ENCODE measurements at places on chromosomes 13 and 19. TPM values are rescaled to one million over a fixed set of nuclear protein-coding genes. Genes with fewer than 3 reads are reported as not detected.

DNA sequence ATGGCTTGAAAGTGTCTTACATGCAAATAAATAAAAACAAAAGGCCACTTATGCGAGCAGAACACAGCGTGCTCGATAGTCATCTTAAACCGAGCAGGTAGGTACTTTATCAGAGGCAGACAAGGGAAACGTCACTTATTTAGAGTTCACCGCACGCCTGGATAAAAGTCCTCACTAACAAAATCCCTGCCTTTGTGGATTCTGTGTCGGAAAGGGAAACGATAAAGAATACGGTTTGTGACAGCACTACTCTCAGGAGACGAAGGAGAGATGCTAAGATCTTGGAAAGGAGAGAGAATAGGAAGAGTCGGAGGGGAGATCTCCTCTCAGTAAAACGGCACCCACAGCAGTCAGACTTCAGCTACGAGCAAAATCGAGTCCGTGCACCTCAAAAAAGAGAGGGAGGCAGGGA lies 581 bp downstream of the RCBTB1 start:
- H3K4me1 ChIP-seq: peaks cover 24% of the 10 kb centered on the region
- H3K36me3 ChIP-seq: peaks cover 15% of the 10 kb centered on the region
- DNase-seq: no peak
- H3K4me3 ChIP-seq: peak overlapping the region; percentile 98

DNA sequence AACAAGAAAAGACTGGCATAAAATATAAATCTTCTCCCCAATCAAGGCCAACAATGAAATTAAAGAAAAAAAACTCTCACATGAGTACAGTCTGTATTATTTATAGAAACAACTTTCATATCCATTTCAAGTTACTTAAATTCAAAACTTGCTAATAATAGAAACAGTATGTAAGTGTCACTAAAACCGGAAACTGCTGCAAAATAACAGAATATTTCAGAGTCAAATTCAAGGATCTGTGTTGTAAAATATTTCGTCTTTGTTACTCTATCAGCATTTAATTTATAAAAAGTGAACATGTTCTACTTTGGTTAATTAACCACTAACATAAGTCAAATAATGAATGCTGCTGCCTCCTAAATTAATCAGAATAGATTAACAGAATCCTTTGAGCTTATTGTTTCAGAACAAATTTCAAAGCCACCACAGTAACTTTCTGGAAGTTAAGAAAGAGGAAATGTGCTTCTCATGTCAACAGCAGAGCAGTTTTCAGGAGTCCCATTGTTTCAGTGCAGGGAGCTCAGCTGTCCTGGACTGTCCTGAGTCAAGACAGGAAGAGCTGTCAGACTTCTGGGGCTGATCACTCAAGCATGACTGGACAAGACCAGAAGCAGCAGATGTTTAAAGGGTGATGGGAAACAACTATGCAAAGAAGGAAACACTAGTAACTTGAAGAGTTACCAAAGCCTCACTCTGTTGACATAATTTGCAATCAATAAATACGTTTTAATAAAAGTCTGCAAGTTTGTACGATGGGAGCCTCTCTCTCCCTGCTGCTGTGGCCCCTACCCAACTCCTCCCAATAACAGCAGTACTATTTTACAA lies 76.9 kb downstream of the FOXO1 start:
- no peaks in the 10 kb centered on the region for H3K27me3 ChIP-seq
- peaks cover 92% of the 10 kb centered on the region for H3K4me1 ChIP-seq
- H3K4me3 ChIP-seq: peak overlapping the region; percentile 60

DNA sequence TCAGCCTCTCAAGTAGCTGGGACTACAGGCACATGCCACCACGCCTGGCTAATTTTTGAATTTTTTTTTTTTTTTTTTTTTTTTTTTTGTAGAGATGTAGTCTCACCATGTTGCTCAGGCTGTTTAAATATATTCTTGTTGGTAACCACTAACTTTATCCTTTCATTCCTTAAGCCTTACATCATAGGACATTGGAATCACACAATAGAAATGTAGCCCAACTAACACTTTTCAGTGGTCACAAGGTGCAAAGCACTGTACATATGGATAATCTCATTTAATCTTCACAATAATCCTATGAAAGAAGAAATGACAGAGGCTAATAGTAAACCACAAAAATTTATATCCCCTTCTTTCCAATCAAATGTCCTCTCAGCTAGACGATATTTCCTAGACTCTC lies 417.8 kb upstream of the DACH1 start:
- no peaks in the 10 kb centered on the region for H3K27me3 ChIP-seq
- H3K4me3 ChIP-seq: no peak overlapping the region
- H3K4me1 ChIP-seq: no peaks in the 10 kb centered on the region
- no peak for DNase-seq
- H3K27ac ChIP-seq: no peak overlapping the region

- peaks cover 60% of the 10 kb centered on the region for H3K36me3 ChIP-seq
- no peaks in the 10 kb centered on the region for H3K4me1 ChIP-seq
Measured at GRCh38 chr19:55688422-55689218, 13.6 kb downstream of the EPN1 start.

GRCh38 chr19:49809160-49809940 lies 3.7 kb downstream of the FUZ start:
- peak; percentile 58 for DNase-seq
- H3K4me1 ChIP-seq: peaks cover 33% of the 10 kb centered on the region
- H3K27me3 ChIP-seq: no peaks in the 10 kb centered on the region

DNA sequence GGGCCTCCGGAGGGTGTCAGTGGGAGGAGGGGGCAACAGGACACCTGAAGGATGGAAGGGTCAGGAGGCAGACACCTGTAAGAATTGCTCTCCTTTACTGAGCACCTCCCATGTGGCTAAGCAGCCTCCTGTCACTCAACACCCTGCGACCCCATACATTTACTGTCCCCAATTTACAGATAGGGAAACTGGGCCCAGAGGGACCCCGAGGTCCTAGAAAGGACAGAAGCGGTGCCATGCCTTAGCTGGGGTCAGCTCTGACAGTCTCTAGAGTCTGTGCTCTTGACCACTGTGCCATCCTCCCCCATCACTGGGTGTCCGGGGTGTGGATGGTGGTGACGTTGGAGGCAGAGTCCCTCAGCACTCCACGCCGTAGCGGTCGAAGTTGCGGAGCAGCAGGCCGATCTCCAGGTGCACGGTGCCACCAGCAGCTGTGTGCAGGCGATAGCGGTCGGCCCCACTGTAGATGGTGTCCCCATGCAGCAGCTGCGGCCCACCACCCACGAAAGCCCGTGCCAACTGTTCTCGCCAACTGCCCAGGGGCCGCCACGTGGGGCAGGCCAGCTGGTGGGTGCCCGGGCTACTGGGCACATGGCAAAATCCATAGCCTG lies 726 bp upstream of the TGFB1 start:
- peaks cover 70% of the 10 kb centered on the region for H3K4me1 ChIP-seq
- H3K27me3 ChIP-seq: no peaks in the 10 kb centered on the region
- H3K27ac ChIP-seq: peak overlapping the region; percentile 92
- H3K36me3 ChIP-seq: no peaks in the 10 kb centered on the region
- no peak for DNase-seq
- H3K4me3 ChIP-seq: peak overlapping the region; percentile 26

DNA sequence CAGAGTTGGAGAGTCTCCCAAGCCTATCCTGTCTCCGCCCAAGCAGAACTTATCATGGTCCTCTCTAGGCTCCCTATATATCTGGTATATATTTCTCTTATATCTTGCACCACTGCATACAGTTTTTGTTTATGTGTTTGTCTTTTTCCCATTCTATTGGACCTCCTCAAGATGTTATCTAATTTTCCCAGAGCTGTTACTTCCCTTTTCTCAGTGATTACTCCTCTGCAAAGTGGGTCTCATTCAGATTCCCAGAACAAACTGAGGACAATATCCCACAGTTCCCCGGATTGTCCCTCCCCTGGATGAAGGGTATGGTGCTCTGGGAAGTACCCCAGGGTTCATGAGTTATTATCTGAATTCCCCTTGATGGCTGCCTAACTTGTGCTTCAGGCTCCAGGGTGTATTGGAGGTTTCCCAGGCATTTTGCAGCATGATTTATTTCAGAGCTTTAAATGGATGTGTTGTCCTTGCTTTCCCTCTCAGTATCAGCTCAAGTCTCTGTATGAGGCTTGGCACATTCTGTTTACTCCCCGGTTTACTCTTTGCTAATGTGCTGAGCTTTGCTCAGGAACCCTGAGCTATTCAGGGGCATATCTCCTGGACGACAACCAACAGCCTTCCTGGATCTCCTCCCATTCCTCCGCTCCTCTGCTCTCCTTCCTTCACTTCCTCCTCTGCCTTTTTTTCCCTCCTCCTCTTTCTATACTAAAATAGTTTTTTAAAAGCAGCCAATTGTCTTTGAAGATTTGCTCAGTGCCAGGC lies 329.3 kb downstream of the SPRY2 start:
- no peak for DNase-seq
- no peaks in the 10 kb centered on the region for H3K4me1 ChIP-seq
- H3K27ac ChIP-seq: no peak overlapping the region
- H3K27me3 ChIP-seq: no peaks in the 10 kb centered on the region

DNA sequence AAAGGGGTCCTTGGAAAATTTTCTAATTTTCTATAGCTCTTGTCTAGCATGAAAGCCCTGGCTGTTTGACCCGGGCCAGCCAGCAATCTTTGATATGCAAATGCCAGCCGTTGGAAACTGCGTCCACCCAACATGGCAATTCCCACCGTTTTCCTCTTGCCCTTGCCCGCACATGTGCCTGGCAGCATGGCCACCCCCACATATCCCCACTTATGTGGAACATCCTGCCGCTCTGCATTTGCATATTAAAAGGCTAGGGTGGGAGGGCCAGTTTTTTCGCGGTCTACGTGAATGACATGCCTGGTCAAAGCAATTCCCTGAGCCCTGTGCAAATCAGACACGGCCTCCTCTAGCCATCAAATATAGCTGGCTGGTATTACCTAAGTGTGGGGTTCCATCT lies 110.3 kb upstream of the TDRD3 start:
- H3K36me3 ChIP-seq: no peaks in the 10 kb centered on the region
- H3K4me3 ChIP-seq: no peak overlapping the region
- no peaks in the 10 kb centered on the region for H3K27me3 ChIP-seq
- H3K4me1 ChIP-seq: no peaks in the 10 kb centered on the region
- DNase-seq: no peak

GRCh38 chr13:75492389-75492788 lies 10.4 kb upstream of the TBC1D4 start:
- H3K4me1 ChIP-seq: no peaks in the 10 kb centered on the region
- peaks cover 5% of the 10 kb centered on the region for H3K27me3 ChIP-seq
- DNase-seq: no peak
- no peaks in the 10 kb centered on the region for H3K36me3 ChIP-seq
- H3K27ac ChIP-seq: no peak overlapping the region

DNA sequence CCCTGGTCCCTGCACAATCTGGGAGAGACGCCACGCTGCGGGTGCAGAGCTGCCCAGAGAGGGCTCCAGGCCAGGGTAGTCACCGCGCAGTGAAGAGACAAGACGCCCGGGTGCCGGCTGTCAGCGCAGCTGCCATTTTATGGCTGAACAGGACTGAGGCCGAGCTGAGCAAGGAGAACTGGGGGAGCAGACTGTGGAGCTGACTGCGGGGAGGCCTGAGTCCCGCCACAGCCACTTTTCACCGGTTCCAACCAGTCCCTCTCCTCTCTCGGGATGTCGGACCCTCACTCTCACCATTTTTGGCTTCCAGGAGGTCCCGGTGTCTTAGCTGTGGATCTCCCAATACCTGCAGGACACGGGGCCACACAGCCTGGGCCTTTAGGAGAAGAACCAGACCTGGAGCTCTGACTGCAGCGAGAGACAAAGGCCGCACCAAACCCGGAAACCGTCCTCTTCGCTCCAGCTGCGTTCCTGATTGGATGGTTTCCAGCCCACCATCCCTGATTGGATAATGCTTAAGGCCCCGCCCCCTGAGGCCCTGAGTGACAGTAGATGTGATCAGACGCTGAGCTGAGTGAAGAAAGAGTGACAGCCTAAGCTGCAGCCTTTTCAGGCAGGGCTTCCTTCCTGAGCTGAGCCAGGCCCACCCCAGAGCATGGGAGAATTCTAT lies at the start of gene ZNF626:
Gene ZNF626 (minus strand): TSS at position 422 of the 670 bp plus-strand sequence. CDS start 125 bp downstream, at position 297.
- DNase-seq: peak; percentile 89
- H3K27me3 ChIP-seq: no peaks in the 10 kb centered on the region
- H3K4me3 ChIP-seq: peak within 1 kb of the TSS; percentile 81

DNA sequence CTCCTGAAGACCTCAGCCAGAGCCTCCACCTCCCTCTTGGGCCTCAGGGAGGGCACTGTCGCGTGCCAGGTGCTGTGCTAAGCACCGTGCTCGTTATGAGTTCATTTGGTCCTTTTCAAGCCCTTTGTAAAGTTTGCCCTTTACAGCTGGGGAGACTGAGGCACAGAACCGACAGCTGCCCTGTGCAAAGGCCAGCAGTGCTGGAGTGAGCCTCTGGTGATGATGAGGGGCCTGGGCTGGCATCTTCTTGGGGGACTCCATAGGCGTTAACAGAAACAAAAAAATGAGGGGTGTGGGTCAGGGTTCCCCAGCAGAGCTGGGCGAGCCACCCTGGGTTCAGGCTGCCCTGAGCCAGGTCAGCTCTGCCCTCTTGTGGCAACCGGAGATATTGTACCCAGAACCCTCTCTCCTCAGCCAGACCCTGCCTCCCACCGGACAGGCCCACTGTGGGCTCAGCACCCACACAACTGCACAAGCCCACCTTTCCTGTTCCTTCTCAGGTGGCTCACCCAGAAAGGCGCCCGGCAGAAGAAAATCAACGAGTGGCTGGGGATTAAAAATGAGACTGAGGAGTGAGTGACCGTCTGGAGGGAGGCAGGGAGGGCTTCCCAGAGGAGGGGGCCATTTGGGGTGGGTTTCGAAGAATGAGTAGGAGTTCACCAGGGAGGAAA lies 5.5 kb upstream of the IFI30 start:
- peaks cover 8% of the 10 kb centered on the region for H3K36me3 ChIP-seq
- no peaks in the 10 kb centered on the region for H3K27me3 ChIP-seq
- H3K4me1 ChIP-seq: no peaks in the 10 kb centered on the region
- H3K27ac ChIP-seq: no peak overlapping the region
- H3K4me3 ChIP-seq: no peak overlapping the region
- peak; percentile 64 for DNase-seq

GRCh38 chr13:76474356-76474755 lies 411.8 kb downstream of the KCTD12 start:
- DNase-seq: no peak
- H3K27me3 ChIP-seq: no peaks in the 10 kb centered on the region
- no peak overlapping the region for H3K27ac ChIP-seq
- no peaks in the 10 kb centered on the region for H3K36me3 ChIP-seq

DNA sequence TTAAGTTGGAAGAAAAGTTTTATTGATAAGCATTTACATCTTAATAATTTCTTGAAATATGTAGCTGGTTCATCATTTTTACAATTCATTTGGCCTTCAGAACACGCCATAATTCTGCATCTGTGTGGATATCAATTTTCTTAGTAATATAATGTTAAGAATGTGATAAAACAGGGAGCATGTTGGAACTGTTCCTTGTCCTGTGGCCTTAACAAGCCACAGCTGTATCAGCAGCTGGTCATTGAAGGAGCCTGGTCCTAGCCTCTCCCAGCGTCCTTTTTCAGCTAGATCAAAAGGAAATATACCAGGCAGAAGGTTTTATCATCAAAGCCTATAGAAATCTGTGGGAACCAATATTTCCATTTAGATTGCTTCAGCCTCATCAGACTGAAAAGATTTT lies 421.8 kb downstream of the SPRY2 start:
- no peak overlapping the region for H3K4me3 ChIP-seq
- H3K27ac ChIP-seq: no peak overlapping the region
- H3K27me3 ChIP-seq: no peaks in the 10 kb centered on the region
- no peaks in the 10 kb centered on the region for H3K36me3 ChIP-seq
- H3K4me1 ChIP-seq: no peaks in the 10 kb centered on the region

GRCh38 chr19:49413348-49413747 lies 9.9 kb downstream of the PTH2 start:
- no peak for DNase-seq
- no peak overlapping the region for H3K4me3 ChIP-seq
- H3K27me3 ChIP-seq: no peaks in the 10 kb centered on the region
- no peaks in the 10 kb centered on the region for H3K36me3 ChIP-seq

The DDA1 gene
- total RNA-seq: 43.8 TPM

The PSG3 gene
- total RNA-seq: 0.42 TPM

The PTH2 gene
- total RNA-seq: not detected

The FPR1 gene
- not detected for total RNA-seq

The CGB2 gene
- not detected for total RNA-seq

Data from CD4-positive, CD25-positive, alpha-beta regulatory T cell (primary cell).